T1000 (cell line): ENCODE measurements at places on chromosomes 12 and 14.

- no peak for DNase-seq
Measured at GRCh38 chr12:120167529-120168095, 26.9 kb downstream of the GCN1 start.

DNA sequence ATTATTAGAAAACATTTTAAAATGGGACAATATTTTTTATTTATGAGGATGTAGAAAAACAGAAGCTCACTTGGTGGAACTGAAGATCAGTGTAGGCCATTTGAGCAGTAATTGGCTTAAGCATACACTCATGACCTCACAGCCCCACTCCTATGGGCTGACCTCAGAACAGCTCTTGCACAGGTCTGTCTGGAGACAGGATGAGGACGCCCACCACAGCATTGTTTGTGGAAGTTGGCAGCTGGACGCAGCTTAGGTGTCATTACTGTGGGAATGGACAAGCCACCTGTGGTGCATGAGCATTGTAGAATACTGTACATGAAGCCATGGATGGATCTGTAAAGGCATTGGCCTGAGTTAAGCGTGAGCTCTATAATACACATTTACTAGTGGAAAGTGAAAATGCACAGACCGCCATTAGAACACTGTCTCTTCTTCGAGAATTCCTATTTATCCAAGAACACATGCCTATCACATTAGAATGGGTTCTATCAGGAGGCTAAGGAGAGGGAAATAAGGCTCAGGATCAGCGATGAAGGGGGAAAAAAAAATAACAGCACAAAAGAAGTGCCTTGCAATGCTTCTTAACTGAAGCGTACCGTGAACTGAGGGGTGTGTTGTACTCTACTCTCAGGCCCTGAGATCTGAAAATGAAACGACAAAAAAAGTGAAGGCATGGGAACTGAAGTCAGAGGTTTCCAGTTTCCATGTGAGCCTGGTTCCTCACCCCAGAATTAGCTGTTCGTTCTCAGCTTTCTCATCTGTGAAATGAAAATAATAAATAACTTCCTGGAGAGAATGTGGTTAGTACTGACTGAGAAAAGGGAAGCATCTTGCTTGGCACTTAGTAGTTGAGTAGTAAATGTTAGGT lies 33.6 kb downstream of the KCNA1 start:
- no peak for DNase-seq

GRCh38 chr12:49929581-49929980 lies 21.0 kb upstream of the AQP2 start:
- DNase-seq, result no peak

DNA sequence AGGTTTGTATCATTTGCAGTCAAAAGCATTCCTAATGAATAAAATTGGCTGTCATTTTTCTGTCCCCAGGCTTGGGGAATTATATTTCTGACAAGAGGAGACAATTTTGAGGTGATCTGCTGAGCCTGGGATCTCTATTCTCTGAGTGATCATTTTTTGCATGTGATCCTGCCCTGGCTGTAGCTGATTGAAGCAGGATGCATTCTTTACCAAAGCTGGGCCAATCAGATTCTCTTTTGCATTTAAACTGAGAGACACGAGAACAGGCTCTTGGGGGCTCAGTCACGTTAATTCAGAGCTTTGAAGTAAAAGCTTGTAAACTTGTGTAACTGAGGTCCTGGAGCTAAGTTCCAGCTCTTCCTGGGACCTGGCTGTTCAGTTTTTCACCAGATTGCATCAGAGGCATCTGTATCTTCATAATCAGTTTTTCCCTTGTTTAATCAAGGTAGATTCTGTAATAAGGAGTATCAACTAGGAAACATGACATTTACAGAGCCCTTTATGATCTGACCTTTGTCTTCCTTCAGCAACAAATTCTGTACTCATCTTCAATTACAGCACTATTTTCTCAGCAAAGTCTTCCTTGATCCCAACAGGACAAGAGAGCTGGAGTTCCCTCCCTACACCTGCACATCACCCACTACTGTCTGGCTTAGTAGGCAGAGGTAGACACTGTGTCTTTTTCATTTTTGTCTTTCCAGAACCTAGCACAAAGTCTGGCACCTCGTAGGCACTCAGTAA lies 35.0 kb upstream of the MANSC4 start:
- DNase-seq, result no peak

- peak; percentile 98 for DNase-seq
Measured at GRCh38 chr12:68331869-68332727, at the start of gene MDM1. Gene MDM1 (minus strand): TSS chr12:68332362. CDS start chr12:68332245, 117 bp downstream.

DNA sequence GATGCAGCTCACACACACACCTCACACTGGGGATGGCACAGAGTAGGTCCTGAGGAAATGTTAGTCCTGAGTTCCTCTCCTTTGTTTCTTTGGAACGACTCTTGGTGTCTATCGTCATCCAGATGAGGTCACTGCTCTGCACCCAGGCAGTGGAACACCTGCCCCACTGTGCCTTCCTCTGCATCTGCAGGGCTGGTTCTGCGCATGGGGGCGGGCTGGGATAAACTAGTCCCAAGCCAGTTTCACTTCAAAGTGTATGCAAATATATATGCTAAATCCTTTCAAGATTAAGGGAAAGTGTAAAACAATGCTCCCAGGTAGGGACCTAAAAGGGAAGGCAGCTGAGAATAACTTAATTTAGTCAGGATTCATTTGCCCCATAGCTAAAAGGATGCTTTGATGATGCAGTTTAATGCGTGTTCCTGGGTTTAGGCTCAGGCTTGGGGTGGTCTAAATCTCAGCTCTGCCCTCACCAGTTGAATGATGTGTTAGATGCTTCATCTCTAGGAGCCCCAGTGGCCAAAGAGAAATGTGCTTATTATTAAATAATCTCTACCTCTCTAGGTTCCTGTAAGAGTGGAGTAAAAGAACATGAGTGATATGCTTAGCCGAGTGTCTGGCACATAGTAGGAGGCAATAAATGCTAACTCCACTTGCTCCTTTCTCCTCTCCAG lies 47.1 kb upstream of the OVCH1 start:
- no peak for DNase-seq

DNA sequence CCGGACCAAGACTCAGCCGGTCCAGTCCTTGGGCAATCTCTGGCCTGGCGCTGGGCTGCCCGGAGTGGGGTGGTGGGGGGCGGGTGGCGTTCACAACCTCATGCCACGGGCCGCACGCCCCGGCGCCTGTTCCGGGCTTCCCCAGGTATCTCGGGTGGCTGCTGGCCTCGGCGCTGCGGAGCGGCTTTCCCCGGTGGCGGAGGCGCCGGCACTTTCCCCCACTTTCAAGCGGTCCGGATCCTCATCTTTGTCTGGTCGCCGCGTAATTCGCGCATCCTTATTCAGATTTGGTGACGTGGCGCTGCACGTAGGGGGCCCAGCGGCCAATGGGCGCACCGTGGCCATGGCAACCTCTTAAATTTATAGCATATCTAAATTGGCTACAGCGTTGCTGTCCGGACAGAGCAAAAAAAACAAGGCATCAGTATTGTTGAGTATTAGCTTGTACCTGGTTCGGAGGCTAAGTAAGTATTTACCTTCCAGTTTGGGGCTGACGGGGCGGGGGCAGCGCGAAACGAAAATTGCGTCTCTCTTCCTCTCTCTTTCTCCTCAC lies at the start of gene LHX5:
LHX5 (minus strand) TSS at position 253 of the 553 bp plus-strand sequence. CDS start 373 bp downstream, outside the sequence.
- DNase-seq, result no peak

GRCh38 chr12:93743999-93744689 lies 67.0 kb downstream of the CRADD start:
- DNase-seq, result no peak

- no peak for DNase-seq
Measured at GRCh38 chr14:103118018-103118662, 5.1 kb upstream of the TNFAIP2 start.

DNA sequence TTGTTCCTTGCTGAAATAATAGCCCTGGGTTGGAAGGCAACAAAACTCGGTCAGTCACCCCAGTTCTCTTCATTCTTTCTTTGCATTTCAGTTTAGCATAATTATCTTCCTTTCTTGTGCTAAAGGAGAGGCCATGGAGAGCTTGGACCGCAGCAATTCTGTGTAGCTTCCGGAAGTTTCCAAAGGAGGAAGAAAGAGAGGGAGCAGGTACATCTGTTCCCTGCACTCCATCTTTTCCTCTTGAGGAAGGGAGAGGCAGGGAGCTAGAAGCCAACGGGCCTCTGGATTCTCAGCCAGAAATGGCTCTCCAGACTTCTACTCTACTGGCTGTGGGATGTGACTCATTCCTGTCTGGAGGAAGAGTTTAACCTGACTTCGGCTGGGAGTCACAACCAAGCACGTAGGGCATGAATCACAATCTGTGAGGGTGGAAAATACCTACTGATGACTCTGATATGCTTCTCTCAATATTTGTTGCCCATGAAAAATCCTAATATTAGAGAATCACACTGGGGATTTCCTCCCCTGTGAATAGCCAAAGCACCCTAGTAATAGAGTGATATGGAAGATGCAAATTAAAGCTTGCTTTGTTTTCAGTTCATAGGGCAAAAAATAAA lies 17.0 kb downstream of the ANO6 start:
- DNase-seq, result peak; percentile 93

- no peak for DNase-seq
Measured at GRCh38 chr12:25455696-25456095, 97.4 kb downstream of the LMNTD1 start.

DNA sequence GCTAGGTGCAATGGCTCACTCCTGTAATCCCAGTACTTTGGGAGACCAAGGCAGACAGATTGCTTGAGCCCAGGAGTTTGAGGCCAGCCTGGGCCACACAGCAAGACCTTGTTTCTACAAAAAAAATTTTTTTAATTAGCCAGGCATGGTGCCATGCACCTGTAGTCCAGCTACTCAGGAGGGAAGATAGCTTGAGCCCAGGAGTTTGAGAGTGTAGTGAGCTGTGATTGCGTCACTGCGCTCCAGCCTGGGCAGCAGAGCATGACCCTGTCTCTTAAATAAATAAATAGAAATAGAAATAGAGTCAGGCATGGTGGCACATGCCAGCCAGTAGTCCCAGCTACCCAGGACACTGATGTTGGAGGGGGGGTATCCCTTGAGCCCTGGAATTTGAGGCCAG lies 36.7 kb upstream of the CLIP1 start:
- no peak for DNase-seq

DNA sequence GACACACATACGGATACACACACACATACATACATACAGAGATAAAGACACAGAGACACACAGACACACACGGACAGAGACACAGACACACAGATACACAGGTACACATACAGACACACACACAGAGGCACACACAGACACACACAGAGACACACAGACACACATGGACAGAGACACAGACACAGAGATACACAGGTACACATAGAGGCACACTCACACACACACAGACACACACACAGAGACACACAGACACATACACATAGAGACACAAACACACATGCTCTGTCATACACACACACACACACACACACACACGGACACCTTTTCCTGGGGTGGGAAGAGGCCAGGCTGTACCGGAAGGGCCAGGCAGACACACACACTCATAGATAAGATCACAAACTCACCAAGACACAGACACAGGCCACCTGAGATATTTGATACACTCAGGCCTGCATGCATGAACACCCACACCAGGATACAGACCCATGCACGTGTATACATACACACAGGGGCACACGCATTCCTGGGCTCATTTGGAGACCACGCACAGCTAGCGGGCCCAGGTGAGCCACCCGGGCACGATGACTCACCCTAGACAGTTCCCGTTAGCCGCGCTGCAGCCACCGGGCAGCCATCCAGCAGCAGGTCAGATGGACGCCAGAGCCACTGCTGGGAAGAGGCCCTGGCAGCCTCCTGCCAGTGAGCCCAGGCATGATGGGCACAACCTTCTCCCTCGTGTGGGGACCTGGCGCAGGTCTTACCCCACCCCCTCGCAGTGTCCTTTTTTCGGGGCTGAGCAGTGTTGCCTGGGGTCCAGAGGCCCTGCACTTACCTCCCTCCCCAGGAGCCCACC lies 1.8 kb upstream of the AHNAK2 start:
- DNase-seq, result no peak

DNA sequence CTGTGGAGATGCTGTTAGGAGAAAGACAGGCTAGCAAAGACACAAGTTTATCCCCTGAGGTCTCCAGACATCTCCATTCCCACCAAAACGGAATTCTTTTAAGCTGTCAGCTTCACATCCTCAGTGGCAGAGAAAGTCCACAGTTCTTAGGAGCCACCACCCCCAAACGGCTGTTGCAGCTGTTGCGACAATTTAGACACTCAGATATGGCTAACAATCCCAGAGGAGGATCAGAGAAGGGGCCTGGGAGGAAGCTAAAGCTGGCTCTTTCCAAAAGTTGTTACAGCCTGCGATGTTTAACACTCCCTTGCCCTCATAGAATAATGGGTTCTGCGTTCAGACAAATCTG lies 1.9 kb upstream of the ATP5MC2 start:
- DNase-seq, result no peak

- no peak for DNase-seq
Measured at GRCh38 chr14:74202113-74202512, 37.1 kb upstream of the VSX2 start.

DNA sequence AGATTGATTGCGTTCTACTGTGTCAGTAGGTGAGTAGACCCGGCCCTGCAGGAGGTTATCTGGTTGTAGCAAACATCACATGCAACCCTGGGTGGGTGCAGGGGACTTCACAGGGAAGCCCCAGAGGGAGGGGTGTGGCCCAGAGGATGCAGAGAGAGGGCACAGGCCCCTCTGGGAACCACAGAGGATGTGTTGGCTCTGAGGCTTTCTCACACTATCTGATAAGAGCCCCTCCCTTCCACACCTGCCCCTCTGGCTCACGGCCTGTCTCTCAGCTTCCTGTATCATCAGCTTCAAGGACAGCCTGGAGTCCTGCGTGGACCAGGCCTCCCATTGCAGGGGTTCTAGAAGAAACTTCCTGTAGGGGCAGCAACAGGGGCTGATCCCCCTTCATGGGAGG lies 101.9 kb downstream of the RIN3 start:
- no peak for DNase-seq

GRCh38 chr12:104494793-104495158 lies 38.0 kb downstream of the CHST11 start:
- no peak for DNase-seq

GRCh38 chr14:100803226-100803625 lies 22.7 kb upstream of the MEG3 start:
- no peak for DNase-seq

DNA sequence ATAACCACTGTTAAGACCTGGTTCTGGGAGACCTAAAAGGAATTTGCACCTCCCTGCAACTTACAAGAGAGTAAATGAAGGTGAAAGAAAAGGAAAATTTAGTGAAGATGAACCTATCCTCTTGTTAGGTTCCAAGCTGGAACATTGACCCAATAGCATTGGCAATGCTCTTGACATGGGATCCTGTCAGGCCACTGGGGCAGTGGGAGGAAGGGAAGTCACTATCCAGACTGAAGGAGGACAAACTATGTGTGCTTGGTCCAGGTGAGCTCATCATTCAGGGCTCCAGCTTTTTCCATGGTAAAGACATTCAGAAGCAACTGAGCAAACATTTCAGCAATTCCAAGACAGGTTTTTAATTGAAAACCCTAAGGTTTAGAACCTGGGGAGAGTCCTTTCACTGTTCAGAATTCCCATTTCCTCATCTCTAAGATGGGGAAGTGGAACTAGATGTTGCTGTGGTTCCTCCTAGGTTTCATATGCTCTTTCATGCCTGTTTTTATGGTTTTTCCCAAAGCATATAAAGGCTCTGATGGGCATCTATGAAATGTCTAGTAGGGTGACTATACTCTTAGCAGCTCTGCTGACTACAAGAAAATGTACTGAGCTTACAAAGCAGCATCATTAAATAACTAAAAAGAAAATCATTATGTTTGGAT lies 33.1 kb downstream of the MAPK1IP1L start:
- DNase-seq, result no peak

- no peak for DNase-seq
Measured at GRCh38 chr14:59036134-59036533, 152.3 kb upstream of the DAAM1 start.

- DNase-seq, result no peak
Measured at GRCh38 chr12:46024099-46024498, 33.7 kb upstream of the SCAF11 start.

GRCh38 chr14:102777711-102778337 lies 575 bp downstream of the TRAF3 start:
- DNase-seq, result no peak
